ENCODE measurements at places on chromosomes 11 and 22. TPM values are rescaled to one million over a fixed set of nuclear protein-coding genes. Genes with fewer than 3 reads are reported as not detected.

ART1 gene
- not detected for total RNA-seq

CNTF gene
- total RNA-seq = 2.4 TPM

E2F8 gene
- 37.3 TPM for total RNA-seq

DUSP8 gene
- 2.6 TPM for total RNA-seq

HARBI1 gene
- total RNA-seq = 5.6 TPM

RTN4RL2 gene
- total RNA-seq = 0.50 TPM

CATSPER1 gene
- total RNA-seq = 0.33 TPM

GGTLC2 gene
- not detected for total RNA-seq

GUCY1A2 gene
- total RNA-seq = not detected

PTPMT1 gene
- 45.2 TPM for total RNA-seq

SCUBE1 gene
- total RNA-seq = 0.20 TPM

SMIM38 gene
- total RNA-seq = 0.13 TPM

DNA sequence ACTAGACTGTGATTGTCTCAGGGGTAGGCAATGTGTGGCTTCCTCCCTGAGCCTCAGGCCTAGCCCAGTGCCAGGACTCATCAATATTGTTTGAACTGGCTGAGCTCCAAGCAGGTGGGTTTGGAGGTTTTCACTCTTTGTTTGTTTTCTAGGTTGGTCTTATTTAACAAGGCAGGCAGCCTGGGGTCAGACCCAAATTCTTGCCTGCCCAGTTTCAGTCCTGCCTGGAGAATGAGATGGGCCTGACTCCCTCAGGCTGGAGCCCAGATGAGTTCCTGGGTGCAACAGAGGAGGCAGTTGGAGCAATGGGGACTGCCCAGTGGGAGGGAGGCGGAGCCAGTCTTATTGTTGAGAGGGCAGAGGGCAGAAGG is 28.3 kb upstream of the TP53I11 start:
- peaks cover 30% of the 10 kb centered on the region for H3K4me1 ChIP-seq
- no peak overlapping the region for H3K4me3 ChIP-seq
- no peak overlapping the region for H3K27ac ChIP-seq
- no peak for DNase-seq
- H3K27me3 ChIP-seq = peaks cover 2% of the 10 kb centered on the region

DNA sequence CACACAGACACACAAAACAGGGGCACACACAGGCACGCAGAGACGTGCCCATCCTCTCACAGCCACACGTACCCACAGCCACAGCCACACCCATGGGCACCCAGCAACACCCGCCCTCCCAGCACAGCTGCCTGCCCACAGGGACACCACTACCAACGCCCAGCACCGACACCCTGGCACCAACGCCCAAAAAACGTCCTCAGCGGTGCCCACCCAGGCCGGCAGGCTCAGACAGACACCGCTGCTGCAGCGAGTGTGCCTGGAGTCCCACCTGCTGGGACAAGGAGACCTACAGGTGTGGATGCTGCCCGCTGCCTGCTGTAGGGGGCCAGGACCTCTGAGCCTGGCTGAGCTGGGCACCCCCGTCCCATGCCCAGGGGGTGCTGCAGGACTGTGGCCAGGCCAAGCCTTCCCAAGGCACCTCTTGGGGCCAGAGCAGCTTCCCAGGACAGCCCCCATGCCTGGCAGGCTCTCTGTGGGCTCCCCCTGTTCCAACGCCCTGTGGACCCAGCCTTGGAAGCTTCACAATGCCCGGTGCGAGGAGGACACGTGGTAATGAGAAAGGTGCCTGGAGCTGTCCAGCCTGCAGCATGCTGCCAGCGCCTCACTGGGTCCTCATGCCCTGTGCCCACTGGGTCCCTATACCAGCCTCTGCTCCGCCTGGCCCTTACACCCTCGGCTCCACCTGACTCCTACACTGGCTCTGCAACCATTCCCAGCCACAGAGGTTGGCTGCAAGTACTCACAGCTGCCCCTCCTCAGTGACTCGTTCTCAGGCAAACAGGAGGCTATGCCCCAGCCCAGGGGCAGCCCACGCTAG is 45.8 kb upstream of the TH start:
- no peak overlapping the region for H3K4me3 ChIP-seq
- H3K27ac ChIP-seq = no peak overlapping the region
- DNase-seq = peak; percentile 33
- no peaks in the 10 kb centered on the region for H3K36me3 ChIP-seq
- H3K4me1 ChIP-seq = peaks cover 18% of the 10 kb centered on the region
- peaks cover 21% of the 10 kb centered on the region for H3K27me3 ChIP-seq

GRCh38 chr11:20026629-20027555 is 133.4 kb downstream of the DBX1 start:
- no peak overlapping the region for H3K4me3 ChIP-seq
- DNase-seq = no peak
- H3K4me1 ChIP-seq = no peaks in the 10 kb centered on the region
- H3K27ac ChIP-seq = no peak overlapping the region

GRCh38 chr11:112722876-112723275 is 238.3 kb upstream of the NCAM1 start:
- DNase-seq = no peak
- H3K4me1 ChIP-seq = no peaks in the 10 kb centered on the region
- no peak overlapping the region for H3K27ac ChIP-seq
- no peak overlapping the region for H3K4me3 ChIP-seq

DNA sequence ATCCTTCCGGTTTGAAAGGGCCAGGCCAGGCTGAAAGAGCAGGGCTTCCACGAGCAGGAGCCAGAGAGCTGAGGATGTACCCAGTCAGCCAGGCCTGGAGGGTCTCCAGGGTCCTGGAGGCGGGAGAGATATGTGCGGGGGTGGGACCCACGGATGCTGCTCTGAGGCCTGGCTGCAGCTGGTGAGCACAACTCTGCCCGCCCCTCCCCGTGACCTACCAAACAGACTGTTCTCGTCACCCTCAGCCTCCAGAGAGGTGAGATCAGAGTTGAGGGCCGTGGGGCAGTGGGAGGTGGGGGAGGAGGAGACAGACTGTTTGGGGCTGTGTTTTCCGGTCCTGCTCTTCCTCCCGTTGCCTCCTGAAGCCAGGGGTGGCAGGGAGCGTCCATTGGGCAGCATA is 42.2 kb downstream of the TRIOBP start:
- H3K36me3 ChIP-seq = peaks cover 7% of the 10 kb centered on the region
- H3K27ac ChIP-seq = no peak overlapping the region
- no peaks in the 10 kb centered on the region for H3K27me3 ChIP-seq
- H3K4me1 ChIP-seq = peaks cover 11% of the 10 kb centered on the region

GRCh38 chr11:8207080-8208000 is 38.5 kb upstream of the RIC3 start:
- no peaks in the 10 kb centered on the region for H3K4me1 ChIP-seq
- H3K27ac ChIP-seq = no peak overlapping the region
- no peak for DNase-seq
- H3K4me3 ChIP-seq = no peak overlapping the region

DNA sequence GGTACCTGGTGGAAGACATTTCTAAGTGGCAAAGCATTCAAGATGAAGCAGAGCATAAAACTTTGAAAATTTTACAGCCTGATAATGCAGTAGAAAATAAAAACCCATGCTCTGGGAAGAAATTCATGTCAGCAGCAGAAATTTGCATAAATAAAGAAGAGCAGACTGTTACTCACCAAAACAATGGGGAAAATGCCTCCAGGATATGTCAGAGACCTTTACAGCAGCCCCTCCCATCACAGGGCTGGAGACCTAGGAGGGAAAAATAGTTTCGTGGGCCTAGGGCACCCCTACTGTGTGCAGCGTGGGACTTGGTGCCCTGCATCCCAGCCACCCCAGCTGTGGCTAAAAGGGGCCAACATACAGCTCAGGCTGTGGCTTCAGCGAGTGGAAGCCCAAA is 5.4 kb upstream of the DKK3 start:
- H3K36me3 ChIP-seq = no peaks in the 10 kb centered on the region
- no peak overlapping the region for H3K4me3 ChIP-seq
- peaks cover 67% of the 10 kb centered on the region for H3K27me3 ChIP-seq
- no peak overlapping the region for H3K27ac ChIP-seq
- H3K4me1 ChIP-seq = peaks cover 5% of the 10 kb centered on the region

DNA sequence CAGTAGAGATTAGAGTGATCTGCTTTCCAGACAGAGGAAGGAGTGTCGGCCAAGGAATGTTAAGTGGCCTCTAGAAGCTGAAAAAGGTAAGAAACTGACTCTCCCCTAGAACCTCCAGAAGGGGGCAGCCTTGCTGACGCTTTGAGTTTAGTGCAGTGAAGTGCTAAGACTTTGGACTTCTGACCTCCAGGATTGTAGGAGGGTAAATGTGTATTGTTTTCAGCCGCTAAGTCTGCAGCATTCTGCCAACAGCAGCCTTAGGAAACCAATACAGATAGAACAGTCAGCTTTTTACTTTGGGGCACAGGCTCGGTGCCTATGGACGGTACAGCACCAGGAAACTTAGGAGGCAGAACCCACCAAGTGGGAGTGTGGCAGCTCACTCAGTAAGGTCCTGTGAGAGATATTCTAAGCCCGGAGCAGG is 3.6 kb upstream of the TBC1D22A start:
- peak; percentile 62 for DNase-seq
- H3K4me1 ChIP-seq = peaks cover 43% of the 10 kb centered on the region
- no peak overlapping the region for H3K27ac ChIP-seq
- H3K4me3 ChIP-seq = no peak overlapping the region
- peaks cover 19% of the 10 kb centered on the region for H3K36me3 ChIP-seq

- H3K36me3 ChIP-seq = no peaks in the 10 kb centered on the region
- H3K27me3 ChIP-seq = no peaks in the 10 kb centered on the region
- no peaks in the 10 kb centered on the region for H3K4me1 ChIP-seq
- DNase-seq = peak; percentile 3
Measured at GRCh38 chr11:134862587-134863195, 450.6 kb upstream of the B3GAT1 start.

DNA sequence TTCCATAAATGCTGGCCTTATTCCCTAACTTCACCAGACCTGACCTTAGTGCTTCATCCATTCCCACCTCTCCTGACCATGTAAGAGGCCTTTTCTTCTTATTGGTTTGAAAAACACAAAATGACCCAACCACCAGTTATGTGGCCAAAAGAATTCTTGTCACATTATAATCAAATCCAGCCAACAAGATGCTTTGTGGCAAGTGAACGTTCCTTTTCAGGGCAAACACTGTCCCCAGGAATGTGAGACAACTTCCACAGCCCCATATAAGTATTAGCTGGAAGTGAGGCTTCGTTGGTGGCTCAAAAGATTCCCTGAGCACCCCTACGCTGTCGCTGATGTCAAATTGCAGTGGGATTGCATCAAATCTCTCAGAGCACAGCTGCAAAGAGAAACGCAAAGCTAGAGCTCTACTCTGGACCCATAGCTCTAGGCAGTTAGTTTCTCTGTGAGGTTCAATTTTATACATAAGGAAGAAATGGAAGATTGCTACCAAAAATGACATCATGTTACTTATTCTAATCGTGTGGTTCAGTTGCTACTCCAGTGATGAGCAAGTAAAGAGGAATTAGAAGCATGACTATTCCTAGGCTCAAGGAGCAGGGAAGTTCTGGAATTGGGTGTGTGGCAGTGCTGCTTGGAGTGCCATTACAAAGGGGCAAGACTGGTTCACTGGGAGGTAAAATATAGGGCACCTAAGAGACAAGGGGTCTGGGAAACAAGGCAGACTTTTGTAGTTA is 26.1 kb downstream of the GLYATL1 start:
- no peak for DNase-seq
- no peak overlapping the region for H3K27ac ChIP-seq

- H3K4me3 ChIP-seq = peak overlapping the region; percentile 3
- H3K4me1 ChIP-seq = peaks cover 14% of the 10 kb centered on the region
- no peak for DNase-seq
- H3K27me3 ChIP-seq = peaks cover 25% of the 10 kb centered on the region
Measured at GRCh38 chr11:109956124-109956793, 136.9 kb upstream of the ZC3H12C start.

GRCh38 chr11:81359476-81359875 is 1374.2 kb downstream of the FAM181B start:
- no peak for DNase-seq
- no peak overlapping the region for H3K4me3 ChIP-seq
- no peaks in the 10 kb centered on the region for H3K4me1 ChIP-seq
- H3K27ac ChIP-seq = no peak overlapping the region
- no peaks in the 10 kb centered on the region for H3K27me3 ChIP-seq

DNA sequence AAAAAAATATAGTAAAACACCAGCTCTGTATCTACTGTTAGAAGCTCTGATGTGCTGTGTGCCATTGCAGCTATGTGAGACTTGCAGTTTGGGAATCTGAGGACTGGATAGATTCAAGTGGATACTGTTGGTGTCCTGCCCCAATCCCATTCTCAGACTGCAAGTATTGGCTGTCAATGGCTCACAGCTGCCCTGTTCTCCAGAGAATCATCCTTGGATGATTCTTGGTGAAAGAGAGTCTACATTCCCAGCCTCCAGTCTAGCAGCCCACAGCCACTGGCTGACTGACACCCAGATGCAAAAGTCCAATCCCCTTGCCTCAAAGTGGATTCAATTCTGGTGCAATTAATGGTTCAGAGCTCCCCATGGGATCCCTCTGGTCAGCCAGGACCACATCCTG is 206.1 kb upstream of the MTNR1B start:
- no peaks in the 10 kb centered on the region for H3K4me1 ChIP-seq
- H3K4me3 ChIP-seq = no peak overlapping the region

DNA sequence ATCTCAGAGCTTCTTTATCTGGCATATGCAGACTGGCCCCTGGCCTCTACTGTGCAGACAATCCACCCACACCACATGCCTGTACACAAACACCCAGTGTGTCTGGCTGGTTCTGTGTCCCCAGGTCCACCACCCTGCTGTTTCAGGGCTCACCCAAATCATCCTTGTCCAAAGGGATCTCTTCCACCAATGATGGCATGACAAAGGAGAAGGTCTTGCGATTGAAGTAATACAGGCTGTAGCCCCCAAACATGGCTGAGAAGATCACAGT is 1.7 kb downstream of the SLC37A4 start:
- H3K27me3 ChIP-seq = no peaks in the 10 kb centered on the region
- H3K27ac ChIP-seq = peak overlapping the region; percentile 78
- H3K36me3 ChIP-seq = peaks cover 31% of the 10 kb centered on the region
- peak overlapping the region; percentile 77 for H3K4me3 ChIP-seq
- DNase-seq = no peak

- H3K4me1 ChIP-seq = no peaks in the 10 kb centered on the region
- H3K36me3 ChIP-seq = peaks cover 4% of the 10 kb centered on the region
- no peak overlapping the region for H3K4me3 ChIP-seq
- H3K27ac ChIP-seq = no peak overlapping the region
- H3K27me3 ChIP-seq = peaks cover 4% of the 10 kb centered on the region
Measured at GRCh38 chr11:8610532-8611116, 16.6 kb upstream of the STK33 start.

- H3K27ac ChIP-seq = no peak overlapping the region
- no peaks in the 10 kb centered on the region for H3K27me3 ChIP-seq
- no peak overlapping the region for H3K4me3 ChIP-seq
- no peak for DNase-seq
- H3K36me3 ChIP-seq = peaks cover 8% of the 10 kb centered on the region
- peaks cover 17% of the 10 kb centered on the region for H3K4me1 ChIP-seq
Measured at GRCh38 chr22:25111579-25112517, 87.8 kb upstream of the CRYBB3 start.

GRCh38 chr11:40029391-40029790 is 1430.1 kb downstream of the LRRC4C start:
- no peaks in the 10 kb centered on the region for H3K4me1 ChIP-seq
- DNase-seq = no peak
- no peaks in the 10 kb centered on the region for H3K27me3 ChIP-seq
- no peak overlapping the region for H3K4me3 ChIP-seq

GRCh38 chr11:35337136-35337913 is 82.0 kb downstream of the SLC1A2 start:
- H3K27me3 ChIP-seq = no peaks in the 10 kb centered on the region
- peaks cover 22% of the 10 kb centered on the region for H3K4me1 ChIP-seq
- no peak overlapping the region for H3K27ac ChIP-seq
- peaks cover 7% of the 10 kb centered on the region for H3K36me3 ChIP-seq
- no peak overlapping the region for H3K4me3 ChIP-seq

All from activated CD4-positive, alpha-beta memory T cell treated with anti-CD3 and anti-CD28 coated beads, Interleukin-2, amount 10 ng/mL, durations not matched to agents 7 days and 5 days (primary cell).